Effector memory CD4-positive, alpha-beta T cell (primary cell): ENCODE measurements at places on chromosomes 16 and 17.

DNA sequence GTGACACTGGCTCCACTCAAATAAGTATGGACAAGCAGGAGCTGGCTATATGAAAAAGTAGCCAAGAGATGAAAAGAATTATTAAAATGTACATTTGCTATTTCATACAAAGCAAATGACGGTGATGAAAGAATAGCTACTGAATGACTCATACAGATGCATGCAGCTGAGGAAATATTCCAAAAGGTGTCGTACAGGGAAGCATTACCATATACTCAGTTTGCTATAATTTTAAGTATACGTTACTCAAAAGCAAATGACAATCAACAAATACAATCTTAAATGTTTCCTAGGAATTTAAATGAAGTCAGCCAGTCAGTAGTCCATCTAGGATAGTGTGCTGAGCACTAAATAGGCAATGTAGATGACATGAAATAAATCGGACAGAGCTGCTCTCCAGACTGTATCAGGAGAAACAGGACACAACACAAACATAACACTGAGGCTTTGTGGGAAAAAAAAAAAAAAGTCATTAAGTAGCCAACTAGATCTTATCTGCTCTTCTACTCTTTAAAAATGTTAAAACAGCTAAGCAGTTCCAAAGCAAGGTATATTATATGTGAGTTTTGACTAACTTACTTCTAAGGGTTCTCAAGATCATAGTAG lies 65.0 kb downstream of the NCOR1 start:
- DNase-seq, result no peak
- H3K4me1 ChIP-seq, result no peaks in the 10 kb centered on the region
- no peak overlapping the region for H3K4me3 ChIP-seq
- peaks cover 27% of the 10 kb centered on the region for H3K36me3 ChIP-seq
- H3K27ac ChIP-seq, result no peak overlapping the region

- no peaks in the 10 kb centered on the region for H3K4me1 ChIP-seq
- no peak overlapping the region for H3K27ac ChIP-seq
- no peaks in the 10 kb centered on the region for H3K36me3 ChIP-seq
- DNase-seq, result no peak
- no peaks in the 10 kb centered on the region for H3K27me3 ChIP-seq
These were observed 433.7 kb downstream of the KIF2B start for GRCh38 chr17:54256401-54256929.

GRCh38 chr17:81553616-81554181 lies 1.5 kb upstream of the FAAP100 start:
- H3K4me1 ChIP-seq, result peaks cover 18% of the 10 kb centered on the region
- peak overlapping the region; percentile 95 for H3K4me3 ChIP-seq
- H3K27ac ChIP-seq, result peak overlapping the region; percentile 76
- peaks cover 8% of the 10 kb centered on the region for H3K36me3 ChIP-seq

- no peak overlapping the region for H3K4me3 ChIP-seq
- no peaks in the 10 kb centered on the region for H3K36me3 ChIP-seq
- peaks cover 10% of the 10 kb centered on the region for H3K27me3 ChIP-seq
- H3K4me1 ChIP-seq, result peaks cover 5% of the 10 kb centered on the region
- H3K27ac ChIP-seq, result no peak overlapping the region
- DNase-seq, result no peak
These were observed 7.4 kb downstream of the ALOXE3 start for GRCh38 chr17:8110907-8111306.

DNA sequence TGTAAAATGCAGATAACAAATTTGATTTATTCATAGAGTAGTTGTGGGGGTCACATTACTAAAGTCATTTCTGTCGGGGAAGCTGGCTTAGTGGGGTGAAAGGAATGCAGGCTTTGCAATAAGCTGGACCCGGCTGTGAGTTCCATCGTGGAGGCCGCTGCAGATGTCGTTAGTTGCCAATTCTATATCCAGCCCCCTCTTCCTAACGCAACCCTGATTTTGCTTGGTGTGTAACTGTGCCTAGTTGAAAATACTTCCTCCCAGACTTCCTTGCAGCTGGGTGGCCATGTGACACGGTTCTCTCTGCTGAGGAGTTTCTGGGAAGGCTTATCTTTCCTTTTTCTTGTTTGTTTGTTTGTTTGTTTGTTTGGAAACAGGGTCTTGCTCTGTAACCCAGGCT lies 4.5 kb downstream of the MFSD6L start:
- no peak overlapping the region for H3K4me3 ChIP-seq
- H3K36me3 ChIP-seq, result no peaks in the 10 kb centered on the region
- no peaks in the 10 kb centered on the region for H3K27me3 ChIP-seq

DNA sequence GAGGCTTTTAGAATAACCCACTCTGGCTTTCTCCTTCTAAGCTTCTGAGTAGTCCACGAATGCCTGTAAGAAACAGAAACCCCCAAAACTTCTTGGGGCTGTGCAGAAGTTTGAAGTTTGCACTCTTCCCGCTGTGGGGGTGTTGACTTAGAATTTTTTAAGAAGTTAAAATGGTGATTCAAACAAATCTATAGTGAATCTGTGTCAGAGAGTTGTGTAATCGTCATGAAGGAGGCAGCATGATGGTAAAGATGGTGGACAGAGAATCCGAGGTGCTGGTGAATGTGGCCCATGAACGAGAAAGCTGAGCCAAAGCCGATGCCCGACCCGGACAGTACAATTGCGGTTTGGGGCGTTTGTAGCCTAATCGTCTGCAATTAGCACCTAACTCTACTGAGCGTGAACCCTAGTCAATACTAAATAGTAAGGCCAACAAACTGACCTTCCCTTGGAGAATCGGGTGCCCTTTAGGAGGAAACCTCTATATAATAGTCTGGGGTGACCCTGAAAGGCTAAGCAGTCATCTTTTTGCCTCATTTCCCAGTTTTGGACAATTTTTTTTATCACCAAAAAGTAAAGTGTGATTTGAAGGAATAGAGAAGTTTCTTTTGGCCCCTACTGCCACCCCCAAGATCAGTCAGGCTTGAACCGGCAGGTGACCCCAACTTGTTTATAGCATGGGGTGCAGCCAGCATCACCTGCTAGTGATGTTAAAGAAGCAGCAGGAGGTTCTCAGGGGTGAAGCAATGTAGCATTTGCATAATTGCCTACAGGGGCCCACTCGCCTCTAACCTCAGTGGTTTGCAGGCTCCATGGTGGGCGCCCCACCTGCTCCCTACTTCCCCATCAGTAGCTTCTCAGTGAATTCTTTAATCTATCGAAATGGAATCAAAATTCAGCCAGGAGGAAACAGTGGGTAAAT lies 11.2 kb downstream of the IRF8 start:
- H3K27ac ChIP-seq, result no peak overlapping the region
- H3K36me3 ChIP-seq, result no peaks in the 10 kb centered on the region
- H3K4me1 ChIP-seq, result no peaks in the 10 kb centered on the region
- DNase-seq, result no peak
- no peak overlapping the region for H3K4me3 ChIP-seq

DNA sequence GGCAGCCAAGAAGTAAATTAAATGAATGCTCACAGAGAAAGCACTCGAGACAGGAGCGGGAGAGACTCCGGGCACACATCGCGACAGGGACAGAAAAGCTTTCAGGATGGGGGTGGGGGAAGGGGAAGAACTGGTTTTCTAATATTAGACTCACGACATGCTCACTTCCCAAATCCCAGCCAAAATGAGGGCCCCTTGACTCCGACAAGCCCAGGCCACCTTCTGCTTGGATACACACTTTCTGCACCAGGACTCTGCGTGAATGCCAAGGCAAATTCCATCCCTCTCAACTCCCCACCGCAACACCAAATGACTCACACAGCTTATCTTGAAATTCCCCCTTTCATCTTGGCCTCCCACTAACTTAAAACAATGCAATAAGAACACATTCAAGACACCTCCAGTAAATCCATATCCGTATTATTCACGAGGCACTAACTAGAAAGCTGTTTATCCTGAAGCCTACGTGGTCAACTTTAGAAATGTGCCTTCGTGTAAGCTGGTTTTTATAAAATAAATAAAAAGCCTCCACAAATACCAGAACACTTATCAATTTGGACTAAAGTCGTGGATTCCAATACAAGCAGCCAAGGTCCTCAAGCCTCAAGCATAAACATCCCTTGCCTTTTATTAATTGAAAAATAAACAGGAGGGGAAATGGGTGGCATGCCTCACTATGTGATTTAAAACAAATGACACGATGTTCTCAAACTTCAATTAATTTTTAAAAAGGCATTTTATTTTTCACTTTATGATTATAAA lies 46.1 kb downstream of the NXN start:
- no peaks in the 10 kb centered on the region for H3K27me3 ChIP-seq
- no peaks in the 10 kb centered on the region for H3K36me3 ChIP-seq
- H3K4me1 ChIP-seq, result no peaks in the 10 kb centered on the region
- no peak overlapping the region for H3K4me3 ChIP-seq
- no peak for DNase-seq

GRCh38 chr17:42989726-42990652 lies 8.2 kb upstream of the RPL27 start:
- H3K4me1 ChIP-seq, result no peaks in the 10 kb centered on the region
- no peak overlapping the region for H3K27ac ChIP-seq
- peaks cover 69% of the 10 kb centered on the region for H3K36me3 ChIP-seq
- H3K4me3 ChIP-seq, result no peak overlapping the region
- H3K27me3 ChIP-seq, result no peaks in the 10 kb centered on the region

DNA sequence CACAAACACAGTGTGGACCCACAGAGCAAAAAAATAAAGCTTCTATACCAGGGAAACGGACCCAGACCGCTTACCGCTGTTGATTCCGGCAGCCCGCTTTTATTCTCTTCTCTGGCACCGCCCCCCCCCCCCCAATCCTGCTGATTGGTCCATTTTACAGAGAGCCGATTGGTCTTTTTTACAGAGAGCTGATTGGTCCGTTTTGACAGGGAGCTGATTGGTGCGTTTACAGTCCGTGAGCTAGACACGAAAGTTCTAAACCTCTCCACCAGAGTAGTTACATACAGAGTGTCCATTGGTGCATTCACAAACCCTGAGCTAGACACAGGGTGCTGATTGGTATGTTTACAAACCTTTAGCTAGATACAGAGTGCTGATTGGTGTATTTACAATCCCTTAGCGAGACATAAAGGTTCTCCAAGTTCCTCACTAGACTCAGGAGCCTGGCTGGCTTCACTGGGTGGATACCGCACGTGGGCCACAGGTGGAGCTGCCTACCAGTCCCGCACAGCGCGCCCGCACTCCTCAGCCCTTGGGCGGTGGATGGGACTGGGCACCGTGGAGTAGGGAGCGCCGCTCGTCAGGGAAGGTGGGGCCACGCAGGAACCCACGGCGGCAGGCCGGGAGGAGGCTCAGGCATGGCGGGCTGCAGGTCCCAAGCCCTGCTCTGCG lies 92.4 kb downstream of the HAPSTR1 start:
- H3K27me3 ChIP-seq, result no peaks in the 10 kb centered on the region
- no peak for DNase-seq
- no peaks in the 10 kb centered on the region for H3K36me3 ChIP-seq
- H3K27ac ChIP-seq, result no peak overlapping the region
- H3K4me1 ChIP-seq, result no peaks in the 10 kb centered on the region
- H3K4me3 ChIP-seq, result no peak overlapping the region

- H3K4me1 ChIP-seq, result peaks cover 4% of the 10 kb centered on the region
- no peak overlapping the region for H3K4me3 ChIP-seq
- no peak for DNase-seq
These were observed 54.3 kb upstream of the JPH3 start for GRCh38 chr16:87548046-87548445.

DNA sequence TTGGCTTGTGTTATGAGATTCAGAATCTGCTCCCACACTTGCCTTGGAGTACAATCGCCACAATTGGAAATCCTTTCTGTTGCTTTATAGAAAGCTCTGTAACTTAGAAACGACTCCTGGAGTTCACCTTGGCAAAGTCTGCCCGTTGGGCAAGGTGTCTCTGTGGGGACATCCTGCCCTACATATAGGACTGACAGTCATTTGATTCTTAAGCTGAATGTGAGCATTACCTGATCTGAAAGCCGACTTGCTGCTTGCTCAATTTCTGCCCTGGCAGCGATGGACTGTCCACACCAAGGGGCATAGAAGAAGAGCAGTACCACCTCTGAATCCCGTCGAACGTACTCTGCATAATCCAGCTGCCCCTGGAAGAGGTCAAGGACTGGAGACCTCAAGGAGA lies 6.9 kb downstream of the TXNDC11 start:
- H3K4me1 ChIP-seq, result peaks cover 14% of the 10 kb centered on the region
- no peaks in the 10 kb centered on the region for H3K27me3 ChIP-seq
- H3K4me3 ChIP-seq, result no peak overlapping the region

GRCh38 chr17:55171634-55172328 lies 93.0 kb upstream of the HLF start:
- no peaks in the 10 kb centered on the region for H3K27me3 ChIP-seq
- no peak for DNase-seq
- H3K27ac ChIP-seq, result no peak overlapping the region

- no peaks in the 10 kb centered on the region for H3K36me3 ChIP-seq
- DNase-seq, result no peak
- no peak overlapping the region for H3K4me3 ChIP-seq
- no peak overlapping the region for H3K27ac ChIP-seq
These were observed 34.2 kb upstream of the CRHR1 start for GRCh38 chr17:45749831-45750335.

DNA sequence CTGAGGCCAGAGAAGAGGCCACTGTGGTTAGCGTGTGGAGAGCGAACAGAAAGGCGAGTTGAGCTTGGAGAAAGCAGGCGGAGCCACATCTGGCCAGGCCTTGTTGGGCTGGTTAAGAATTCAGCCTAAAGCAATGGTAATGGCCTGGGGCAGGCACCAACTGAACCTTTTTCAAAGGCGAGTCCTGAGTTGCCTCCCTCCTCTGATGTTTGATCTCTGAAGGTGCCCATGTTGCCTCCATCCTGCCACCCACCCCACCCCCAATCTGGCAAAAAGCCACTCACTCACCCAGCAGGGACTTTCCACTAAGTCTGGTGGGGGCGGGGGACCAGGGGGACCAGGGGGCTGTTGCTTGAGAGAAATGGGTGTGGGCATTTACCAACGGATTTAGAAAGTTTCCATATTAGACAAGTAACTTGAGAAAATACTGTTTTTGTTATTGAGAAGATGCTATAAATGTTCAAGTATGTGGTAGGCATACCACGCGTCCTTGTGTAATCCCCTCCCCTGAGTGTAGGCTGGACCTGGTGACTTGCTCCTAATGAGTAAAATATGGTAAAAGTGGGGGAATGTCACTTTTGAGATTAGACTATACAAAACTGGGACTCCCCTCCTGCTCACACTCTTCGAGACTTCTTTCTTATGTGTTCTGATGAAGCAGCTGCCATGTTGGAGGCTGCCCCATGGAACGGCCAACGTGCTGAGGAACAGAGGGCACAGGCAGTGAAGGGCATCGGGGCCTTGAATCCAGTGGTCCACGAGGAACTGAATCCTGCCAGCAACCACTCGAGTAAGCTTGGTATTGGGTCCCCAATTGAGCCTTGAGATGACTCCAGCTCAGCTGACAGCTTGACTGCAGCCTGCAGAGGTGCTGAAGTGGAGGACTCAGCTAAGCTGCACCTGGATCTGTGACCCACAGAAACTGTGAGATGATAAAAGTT lies 29.9 kb upstream of the TNS4 start:
- no peak overlapping the region for H3K4me3 ChIP-seq
- no peaks in the 10 kb centered on the region for H3K36me3 ChIP-seq
- no peak for DNase-seq
- no peak overlapping the region for H3K27ac ChIP-seq
- H3K4me1 ChIP-seq, result peaks cover 45% of the 10 kb centered on the region
- H3K27me3 ChIP-seq, result no peaks in the 10 kb centered on the region

- no peak overlapping the region for H3K27ac ChIP-seq
- no peak for DNase-seq
- no peaks in the 10 kb centered on the region for H3K4me1 ChIP-seq
- no peaks in the 10 kb centered on the region for H3K36me3 ChIP-seq
- no peak overlapping the region for H3K4me3 ChIP-seq
- H3K27me3 ChIP-seq, result no peaks in the 10 kb centered on the region
These were observed 34.7 kb downstream of the CCDC57 start for GRCh38 chr17:82177761-82178498.

GRCh38 chr17:31310260-31310659 lies 3.6 kb downstream of the EVI2B start:
- H3K27me3 ChIP-seq, result no peaks in the 10 kb centered on the region
- peak; percentile 63 for DNase-seq
- H3K4me3 ChIP-seq, result peak overlapping the region; percentile 60
- H3K27ac ChIP-seq, result peak overlapping the region; percentile 88
